Activated T-cell treated with anti-CD3 and anti-CD28 coated beads, Interleukin-2, amount 50 U/mL, for 48 hours (primary cell): ENCODE measurements at places on chromosomes 6 and 20.

DNA sequence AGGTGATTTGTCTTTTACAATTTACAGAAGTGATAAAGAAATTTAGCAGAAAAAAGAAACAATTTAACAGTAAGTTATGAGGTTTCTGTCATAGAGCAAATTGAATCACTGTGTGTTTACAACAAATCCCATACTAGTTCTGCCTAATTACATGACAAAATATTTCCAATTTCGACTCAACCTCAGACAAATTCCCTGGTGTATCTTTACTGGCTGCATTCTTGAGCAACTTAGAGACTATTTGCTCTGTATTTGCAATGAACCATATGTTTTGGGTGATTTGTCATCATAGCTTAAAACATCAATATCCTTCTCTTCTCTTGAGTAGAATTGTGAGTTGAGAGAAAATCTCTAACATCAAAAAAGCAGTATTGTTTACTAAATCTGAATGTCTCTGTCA, 128.7 kb downstream of the SIM1 start:
- no peak for DNase-seq

- no peak for DNase-seq
Measured at GRCh38 chr6:98203170-98203806, 631.1 kb upstream of the POU3F2 start.

DNA sequence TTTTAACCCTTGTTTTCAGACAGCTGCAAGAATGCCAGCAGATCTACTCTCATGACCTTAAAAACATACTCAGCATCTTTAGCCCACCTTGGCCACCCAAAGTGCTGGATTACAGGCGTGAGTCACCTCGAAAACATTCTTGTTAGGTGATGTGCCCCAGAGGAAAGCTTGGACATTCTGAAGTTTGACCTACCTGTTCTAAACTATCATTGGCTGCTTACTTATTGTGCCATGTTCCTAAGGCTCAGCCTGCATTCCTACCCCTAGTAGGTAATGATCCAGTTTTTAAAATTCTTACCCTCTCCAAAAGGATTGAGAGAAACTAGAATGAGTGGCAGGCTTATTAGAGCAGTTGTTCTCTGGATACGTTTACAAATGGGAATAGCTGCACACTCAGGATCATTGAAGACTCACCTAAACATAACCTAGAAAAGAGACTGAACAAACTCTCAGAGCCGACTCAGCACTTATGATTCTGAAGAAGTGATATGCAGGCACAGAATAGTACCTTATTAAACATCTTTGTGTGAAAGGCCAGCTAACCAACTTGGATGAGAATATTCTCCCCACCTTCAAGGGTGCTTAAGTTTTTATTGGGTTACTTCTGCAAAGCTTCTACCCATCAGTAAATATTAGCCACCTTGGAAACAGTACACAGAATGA, 362.1 kb downstream of the NRN1 start:
- DNase-seq, result no peak

GRCh38 chr6:31158863-31159855, 770 bp downstream of the TCF19 start:
- DNase-seq, result peak; percentile 53

DNA sequence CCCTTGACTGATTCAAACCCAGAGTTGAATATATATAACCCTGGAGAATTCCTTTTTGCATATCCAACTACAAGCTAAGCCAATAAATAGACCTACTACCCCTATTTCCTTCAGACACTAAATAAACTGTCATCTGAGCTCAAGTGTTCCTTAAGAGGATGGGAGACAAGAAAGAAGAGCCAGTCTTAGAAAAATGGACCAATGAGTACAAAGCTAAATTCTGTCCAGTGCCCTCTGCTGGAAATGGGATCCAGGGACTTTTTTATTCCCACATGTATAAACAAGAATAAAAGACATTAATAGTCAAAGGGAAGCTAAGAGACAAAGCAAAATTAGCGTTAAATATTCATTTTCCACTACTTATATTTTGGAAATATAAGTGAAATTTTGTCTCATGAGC, 4.8 kb downstream of the PPP1R10 start:
- no peak for DNase-seq

- DNase-seq, result no peak
Measured at GRCh38 chr6:106735828-106736227, 106.5 kb downstream of the QRSL1 start.

- no peak for DNase-seq
Measured at GRCh38 chr6:1387538-1387875, 1.9 kb upstream of the FOXF2 start.

DNA sequence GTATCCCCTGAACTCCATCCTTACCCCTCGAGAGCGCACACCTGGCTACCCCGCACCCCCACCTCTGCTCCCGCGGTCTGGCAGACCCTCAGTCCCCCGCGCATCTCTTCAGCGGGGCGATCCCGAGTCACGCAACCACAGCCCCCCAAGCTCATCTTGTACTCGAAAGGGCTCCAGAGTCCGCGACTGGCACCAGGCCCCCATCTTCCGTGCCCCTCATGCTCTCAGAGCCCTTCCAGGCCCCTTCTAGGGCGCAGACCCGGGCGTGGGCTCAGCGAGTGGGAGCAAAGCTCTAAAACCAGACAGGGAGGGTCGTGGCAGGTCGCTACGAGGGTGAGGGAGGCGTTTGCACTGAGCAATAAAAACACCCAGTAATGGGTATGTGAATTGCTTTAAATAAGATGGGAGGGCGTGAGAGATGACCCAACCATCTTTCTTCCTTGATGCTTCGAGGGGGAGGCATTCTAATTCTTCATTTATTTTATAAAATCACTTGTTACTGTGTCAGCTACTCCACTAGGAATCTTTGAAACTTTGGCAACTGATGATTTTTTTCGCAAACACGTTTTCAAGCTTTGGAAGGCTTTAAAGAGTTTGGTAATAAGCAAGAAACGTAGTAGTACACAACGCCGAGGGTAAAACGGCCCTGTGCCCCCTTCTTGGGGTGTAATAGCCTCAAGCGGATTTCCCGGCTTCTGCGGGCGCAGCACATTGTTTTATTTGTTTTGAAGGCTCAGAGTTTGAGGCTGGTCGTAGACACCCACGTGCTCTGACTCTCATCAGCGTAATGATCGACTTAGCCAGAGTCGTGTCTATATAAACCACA, 42.6 kb upstream of the SUPT3H start:
- DNase-seq, result peak; percentile 75

DNA sequence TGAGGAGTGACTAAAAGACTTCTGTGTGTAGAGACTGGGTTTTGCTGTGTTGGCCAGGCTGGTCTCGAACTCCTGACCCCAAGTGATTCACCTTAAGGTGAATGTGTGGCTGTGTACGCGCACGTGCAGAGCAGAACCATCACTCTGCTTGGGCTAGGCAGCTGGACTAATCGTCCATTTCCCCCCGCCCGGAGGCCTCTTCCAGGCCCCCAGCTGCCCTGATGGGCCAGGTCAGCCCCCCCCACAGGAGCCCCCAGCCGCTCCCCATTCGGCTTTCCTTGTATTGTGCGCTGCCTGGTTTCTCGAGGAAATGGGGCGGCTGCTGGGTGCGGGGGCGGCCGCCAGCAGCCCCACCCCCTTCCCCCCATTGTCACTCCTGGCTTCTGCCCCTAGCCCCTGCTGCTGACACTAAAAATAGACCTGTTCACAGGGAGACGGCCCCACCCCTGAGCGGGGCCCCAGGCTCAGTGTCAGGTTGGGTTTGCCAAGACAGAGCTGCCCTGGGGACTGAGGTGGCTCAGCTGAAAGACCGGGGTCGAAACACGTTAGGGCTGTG, 24.6 kb upstream of the CSNK2A1 start:
- DNase-seq, result no peak

DNA sequence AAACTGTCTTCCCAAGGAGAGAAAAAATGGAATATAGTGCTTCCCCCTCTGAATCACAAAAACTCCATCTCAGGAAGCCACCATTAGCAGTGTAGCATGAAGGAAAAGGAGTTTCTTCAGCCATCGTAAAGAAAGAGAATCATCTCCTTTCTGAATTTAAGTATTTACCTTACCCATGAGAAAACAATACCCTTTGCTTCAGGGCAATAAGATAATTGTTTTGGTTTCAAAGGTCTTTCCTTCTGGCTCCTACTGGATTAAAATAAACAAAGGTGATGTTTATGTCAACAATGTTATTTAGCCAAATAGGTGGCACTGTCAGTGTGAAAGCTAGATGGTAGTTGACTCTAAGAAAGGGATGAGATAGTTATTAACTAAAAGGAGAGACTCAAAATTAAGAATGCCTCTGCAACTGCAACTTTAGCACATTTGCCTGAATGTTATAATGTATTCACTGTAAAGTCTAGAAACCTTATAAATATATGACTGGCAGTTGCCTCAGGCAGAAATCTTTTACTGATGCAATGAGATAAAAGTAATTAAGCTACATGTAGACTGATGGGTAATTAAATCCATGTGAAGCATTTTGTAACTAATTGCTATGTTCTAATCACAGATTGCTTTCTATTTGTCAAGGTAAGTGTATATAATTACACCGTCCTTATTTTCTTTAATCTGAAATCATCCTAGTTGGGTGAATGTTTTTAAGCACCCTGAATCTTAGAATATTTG, 399.0 kb downstream of the CDKAL1 start:
- no peak for DNase-seq

DNA sequence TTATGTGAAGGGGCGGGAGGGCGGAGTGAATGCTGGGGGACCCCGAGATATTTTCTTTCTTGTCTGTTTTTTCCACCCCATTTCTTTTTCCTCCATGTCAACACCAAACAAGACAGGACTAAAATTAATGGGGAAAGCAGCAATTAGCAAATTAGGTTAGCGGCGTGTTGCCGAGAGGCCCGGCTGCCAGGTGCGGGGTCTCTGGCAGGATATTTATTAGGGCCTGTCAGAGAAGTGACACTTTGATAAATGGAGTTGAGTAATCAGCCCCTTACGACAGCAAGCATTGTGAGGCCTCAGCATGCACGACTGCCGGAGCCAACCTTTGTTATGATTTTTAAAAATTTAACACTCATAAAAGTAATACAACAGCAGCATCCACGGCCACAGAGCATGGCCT, 193.8 kb downstream of the DHX35 start:
- DNase-seq, result no peak

GRCh38 chr6:136511397-136511796, 38.8 kb downstream of the MAP7 start:
- DNase-seq, result no peak

GRCh38 chr6:44302856-44303255, 10.3 kb downstream of the AARS2 start:
- DNase-seq, result no peak

GRCh38 chr20:24615353-24615752, 145.9 kb downstream of the SYNDIG1 start:
- no peak for DNase-seq

DNA sequence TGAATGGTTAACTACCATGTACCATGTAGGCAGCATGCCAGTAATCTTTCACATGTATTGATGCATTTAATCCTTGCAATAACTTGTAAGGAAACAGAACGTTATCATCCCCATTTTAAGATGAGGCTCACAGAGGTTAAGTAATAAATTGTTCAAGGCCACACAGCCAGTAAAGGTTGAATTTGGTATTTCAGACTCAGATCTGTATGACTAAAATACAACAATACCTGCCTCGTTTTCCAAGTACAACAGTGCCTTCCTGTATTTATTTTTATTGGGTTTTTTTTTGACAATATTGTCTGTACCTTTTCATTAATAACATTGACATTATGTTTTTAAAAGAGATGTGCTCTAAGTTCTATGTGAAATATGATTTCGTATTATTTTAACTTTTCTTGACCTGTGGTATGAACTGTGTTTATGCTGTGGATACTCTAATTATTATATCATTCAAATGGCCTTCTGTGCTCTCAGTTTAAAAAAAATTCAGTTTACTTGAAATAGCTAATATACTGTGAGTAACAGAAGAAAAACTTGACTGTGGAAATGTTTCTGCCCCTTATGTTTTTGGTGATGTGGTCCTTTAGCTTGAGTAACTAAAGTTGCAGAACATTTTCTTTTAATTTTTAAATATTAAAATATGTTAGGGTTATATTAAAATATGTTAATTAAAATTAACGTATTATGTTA, 39.7 kb downstream of the XRN2 start:
- no peak for DNase-seq

DNA sequence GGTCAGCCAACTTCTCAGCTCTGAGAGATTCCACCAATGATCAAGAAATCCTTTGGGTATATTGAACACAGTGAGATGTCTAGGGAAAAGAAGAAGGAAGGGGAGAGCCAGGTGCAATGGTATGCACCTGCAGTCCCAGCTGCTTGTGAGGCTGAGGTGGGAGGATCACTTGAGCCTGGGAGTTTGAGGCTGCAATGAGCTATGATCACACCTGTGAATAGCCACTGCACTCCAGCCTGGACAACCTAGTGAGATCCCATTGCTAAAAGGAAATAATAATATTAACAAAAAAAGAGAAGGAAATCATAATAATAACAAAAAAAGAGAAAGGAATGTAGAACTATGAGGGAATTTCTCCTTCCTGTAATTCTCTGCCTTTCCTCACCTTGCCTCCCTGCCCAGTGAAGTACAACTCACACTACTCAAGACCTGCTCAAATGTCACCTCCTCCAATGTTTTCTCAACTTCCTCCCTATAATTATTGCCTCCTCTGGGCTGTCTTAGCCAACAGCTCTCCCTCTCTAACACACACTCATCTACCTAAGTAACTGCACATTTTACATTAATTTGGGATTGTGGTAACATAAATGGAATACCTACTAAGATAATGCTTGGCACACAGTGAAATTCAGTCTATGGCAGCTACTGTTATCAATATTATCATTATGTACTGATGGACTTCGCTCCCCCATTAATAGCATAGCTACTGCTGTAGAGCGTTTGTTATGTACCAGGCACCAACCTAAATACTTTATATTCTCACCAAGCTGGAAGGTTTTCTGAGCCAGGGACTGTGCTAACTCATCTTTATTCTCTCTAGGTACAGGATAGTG, 103.6 kb downstream of the KIF13A start:
- DNase-seq, result no peak

- no peak for DNase-seq
Measured at GRCh38 chr6:89873721-89874120, 20.5 kb upstream of the GJA10 start.

DNA sequence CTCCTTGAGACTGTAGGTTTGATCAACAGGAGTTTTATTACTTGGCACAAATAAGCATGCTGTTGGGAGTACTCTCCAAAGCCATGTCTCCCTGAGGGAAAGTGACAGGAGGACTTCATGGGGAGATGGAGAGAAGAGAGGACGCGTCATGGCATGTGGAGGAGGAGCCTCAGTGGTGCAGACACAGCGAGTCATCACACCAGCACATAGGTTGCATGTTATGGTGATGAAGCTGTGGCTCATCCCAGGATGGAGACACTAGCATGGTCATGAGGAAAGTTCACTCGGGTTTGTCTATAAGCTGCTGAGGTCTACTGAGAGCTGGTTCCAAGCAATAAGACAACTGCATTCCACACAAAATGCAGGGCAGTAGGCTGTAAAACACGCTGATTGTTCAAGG, 13.2 kb upstream of the SSTR4 start:
- DNase-seq, result no peak

DNA sequence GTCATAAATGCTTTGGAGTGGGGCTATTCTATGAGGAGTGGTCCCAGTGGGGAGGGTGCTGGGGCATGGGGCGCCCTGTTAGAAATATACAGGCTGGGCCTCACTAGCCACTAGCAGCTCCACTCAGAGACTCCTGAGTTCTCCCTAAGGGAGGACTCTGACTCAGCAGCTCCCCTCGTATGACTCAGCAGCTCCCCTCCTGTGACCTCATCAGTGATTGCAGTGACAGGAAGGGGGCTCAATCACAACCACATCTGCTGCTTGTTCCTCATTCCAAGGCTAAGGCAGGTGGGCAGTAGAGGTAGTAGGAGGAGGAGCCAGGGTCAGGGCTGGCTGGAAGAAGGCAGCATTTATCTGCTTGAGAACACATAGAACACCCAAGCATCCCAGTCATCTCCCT, 73.7 kb downstream of the PRND start:
- DNase-seq, result peak; percentile 59
